ENCODE measurements at places on chromosomes 16 and 17.

- no peak for DNase-seq
Observed at GRCh38 chr17:7881276-7882054, 7.1 kb upstream of the CHD3 start.

DNA sequence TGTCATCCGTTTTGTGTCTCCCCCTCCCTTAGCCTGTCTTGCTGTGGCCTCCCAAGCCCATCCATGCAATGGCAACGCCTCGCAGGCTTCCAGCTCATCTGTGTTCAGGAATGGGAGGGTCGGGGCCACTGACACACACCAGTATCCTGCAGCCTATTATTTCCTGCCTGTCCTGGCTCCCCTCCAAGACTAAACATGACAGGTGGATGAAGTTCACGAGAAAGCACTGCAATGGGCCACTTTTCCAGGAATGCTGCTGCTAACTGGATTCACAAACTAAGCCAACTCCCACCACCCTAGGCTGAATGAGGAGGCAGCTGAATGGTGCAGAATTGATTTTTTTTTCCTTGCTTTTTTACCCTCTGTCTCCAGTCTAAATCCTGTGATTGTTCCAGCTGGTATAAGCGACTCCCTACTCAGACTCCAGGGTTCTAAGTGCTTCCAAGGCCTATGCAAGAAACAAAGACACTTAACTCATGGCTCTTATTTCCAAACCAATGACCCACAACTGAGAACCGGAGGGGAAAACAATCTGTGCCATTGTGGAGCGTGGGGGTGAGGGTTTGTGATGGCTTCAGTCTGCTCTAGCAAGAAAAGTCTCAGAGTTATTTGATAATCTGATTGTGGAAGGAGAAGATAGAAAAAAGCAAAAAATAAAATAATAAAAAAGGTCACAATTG is 23.3 kb downstream of the TMEM100 start:
- no peak for DNase-seq

GRCh38 chr16:84485255-84486010 is 19.0 kb downstream of the MEAK7 start:
- DNase-seq: no peak

- no peak for DNase-seq
Observed at GRCh38 chr17:57178839-57179238, 77.5 kb upstream of the MSI2 start.

- no peak for DNase-seq
Observed at GRCh38 chr17:79505199-79505598, 105.7 kb downstream of the RBFOX3 start.

DNA sequence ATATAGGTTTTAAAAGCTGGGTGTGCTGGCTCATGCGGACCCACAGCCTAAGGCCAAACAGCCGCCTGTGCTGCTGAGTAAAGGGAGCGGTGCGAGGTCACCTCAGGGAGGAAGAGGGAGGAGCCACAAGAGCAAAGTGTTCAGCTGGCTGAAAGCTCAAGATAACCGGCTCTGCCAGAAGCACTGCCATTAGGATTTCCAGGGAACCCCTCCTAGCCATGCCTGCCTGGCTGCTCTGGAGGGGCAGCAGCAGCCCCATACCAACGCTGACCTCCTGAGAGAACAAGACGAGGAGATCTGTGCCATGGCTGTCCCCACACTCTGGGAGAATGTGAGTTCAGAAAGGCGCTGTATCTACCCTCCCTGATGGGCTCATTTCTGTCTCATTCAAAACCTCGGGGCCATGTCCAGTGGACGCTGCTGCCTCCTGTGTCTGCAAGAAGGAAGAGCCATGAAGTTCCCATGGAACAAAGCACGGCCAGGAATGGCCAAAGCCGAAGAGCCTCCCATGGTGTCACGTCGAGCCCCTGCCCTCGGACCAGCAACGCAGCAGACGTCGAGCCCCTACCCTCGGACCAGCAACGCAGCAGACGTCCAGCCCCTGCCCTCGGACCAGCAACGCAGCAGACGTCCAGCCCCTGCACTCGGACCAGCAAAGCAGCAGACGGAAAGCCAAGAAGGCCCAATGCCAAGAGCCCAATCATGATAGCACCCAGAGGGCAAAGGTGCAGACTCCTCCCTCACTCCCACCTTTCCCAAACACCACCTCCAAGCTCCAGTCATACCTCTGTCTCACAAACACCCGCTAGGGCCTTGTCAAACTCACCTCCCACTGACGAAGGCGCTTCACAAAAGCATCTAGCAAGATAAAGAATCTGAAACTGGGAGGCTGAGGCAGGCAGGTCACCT is 107.0 kb downstream of the ANKRD11 start:
- DNase-seq: no peak

GRCh38 chr16:86322806-86323205 is 187.5 kb upstream of the FOXF1 start:
- DNase-seq: no peak

GRCh38 chr17:44345454-44346026 is 438 bp downstream of the GRN start:
- DNase-seq: peak; percentile 60

GRCh38 chr16:81678326-81679095 is 100.6 kb upstream of the PLCG2 start:
- DNase-seq: no peak

DNA sequence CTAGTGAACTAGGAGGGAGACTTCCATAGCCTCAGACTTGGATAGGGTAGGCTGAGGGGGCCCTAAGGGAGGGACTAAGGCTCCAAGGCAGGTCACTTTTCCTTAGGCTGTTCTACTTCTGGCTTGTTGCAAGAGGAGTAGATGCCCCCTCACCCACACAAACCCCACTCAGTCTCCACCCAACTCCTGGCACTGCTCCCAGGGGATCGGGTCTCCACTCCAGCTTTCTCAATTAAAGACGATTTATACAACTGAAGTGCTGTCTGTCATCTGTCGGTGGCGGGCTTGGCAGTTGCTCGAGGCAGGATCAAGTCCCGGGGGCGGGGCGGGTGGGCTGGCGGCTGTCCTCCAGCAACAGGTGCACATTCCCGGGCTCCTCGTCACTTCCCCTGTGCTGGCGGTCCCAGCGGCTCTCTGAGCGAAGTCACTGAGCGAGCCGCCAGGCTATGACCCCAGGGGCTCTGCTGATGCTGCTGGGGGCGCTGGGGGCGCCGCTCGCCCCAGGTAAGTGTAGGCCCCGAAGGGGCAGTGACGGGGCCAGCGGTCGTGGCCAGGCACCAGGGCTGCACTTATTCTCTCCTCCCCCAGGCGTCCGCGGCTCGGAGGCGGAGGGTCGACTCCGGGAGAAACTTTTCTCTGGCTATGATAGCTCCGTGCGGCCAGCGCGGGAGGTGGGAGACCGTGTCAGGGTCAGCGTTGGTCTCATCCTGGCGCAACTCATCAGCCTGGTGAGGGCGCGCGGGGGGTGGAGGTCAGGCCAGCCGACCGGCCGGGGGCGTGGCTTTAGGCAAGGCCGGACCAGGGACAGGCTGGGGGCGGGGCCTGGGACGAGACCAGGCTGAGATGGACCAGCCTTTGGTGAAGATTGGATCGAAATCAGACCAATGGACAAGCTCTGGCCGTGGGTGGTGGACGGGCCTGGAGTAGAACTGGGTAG is at the start of gene CHRNB1:
CHRNB1 (plus strand) TSS at position 380 of the 937 bp plus-strand sequence; CDS start at position 447, 67 bp downstream.
- no peak for DNase-seq

- no peak for DNase-seq
Observed at GRCh38 chr16:79613009-79613408, 12.5 kb upstream of the MAF start.

GRCh38 chr16:48609652-48610029 is 339 bp downstream of the N4BP1 start:
- no peak for DNase-seq

GRCh38 chr16:19744670-19745069 is 26.6 kb downstream of the IQCK start:
- DNase-seq: no peak

DNA sequence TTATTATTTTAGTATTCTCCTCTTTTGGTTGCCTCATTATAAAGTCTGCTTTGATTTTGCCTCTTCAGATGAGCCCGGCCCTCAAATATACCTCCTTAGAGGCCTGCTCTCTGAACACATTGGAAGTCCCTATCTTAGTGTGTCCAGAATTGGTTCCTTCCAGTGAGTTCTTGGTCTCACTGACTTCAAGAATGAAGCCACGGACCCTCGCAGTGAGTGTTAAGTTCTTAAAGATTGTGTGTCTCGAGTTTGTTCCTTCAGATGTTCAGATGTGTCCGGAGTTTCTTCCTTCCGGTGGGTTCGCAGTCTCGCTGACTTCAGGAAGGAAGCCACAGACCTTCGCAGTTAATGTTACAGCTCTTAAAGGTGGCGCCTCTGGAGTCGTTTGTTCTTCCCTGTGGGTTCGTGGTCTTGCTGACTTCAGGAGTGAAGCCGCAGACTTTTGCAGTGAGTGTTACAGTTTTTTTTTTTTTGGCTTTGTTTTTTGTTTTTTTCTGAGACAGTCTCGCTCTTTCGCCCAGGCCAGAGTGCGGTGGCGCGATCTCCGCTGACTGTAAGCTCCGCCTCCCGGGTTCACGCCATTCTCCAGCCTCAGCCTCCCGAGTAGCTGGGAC is 45.8 kb upstream of the NOS2 start:
- peak; percentile 53 for DNase-seq

GRCh38 chr16:75909746-75910145 is 183.5 kb upstream of the CPHXL start:
- no peak for DNase-seq

GRCh38 chr17:3007651-3008121 is 55.7 kb downstream of the OR1D5 start:
- DNase-seq: no peak

GRCh38 chr17:82367724-82368524 is 3.6 kb upstream of the UTS2R start:
- DNase-seq: no peak

DNA sequence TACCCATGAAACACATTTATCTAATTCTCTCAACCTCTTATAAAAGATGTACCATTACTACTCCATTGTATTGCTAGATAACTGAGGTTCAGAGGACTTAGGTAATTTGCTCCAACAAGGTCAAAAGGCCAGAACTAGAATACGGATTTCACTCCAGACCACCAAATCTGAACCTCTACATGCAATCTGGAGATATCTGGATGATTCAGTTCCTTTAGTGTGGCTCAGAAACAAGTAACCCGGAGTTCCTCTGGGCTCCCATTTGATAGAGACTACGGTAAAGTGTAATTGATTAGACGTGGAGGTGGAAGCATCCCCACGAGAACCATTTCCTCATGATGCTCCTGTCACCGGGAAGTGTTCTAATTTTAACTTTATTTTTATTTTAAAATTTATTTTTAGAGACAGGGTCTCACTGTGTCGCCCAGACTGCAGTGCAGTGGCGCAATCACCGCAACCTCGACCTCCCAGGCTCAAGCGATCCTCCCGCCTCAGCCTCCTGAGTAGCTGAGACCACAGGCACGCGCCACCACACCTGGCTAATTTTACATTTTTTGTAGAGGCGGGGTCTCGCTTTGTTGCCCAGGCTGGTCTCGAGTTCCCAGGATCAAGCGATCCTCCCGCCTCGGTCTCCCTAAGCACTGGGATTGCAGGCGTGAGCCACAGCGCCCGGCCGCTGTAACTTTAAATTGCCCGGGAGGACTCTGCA is 608 bp upstream of the COX10 start:
- no peak for DNase-seq

DNA sequence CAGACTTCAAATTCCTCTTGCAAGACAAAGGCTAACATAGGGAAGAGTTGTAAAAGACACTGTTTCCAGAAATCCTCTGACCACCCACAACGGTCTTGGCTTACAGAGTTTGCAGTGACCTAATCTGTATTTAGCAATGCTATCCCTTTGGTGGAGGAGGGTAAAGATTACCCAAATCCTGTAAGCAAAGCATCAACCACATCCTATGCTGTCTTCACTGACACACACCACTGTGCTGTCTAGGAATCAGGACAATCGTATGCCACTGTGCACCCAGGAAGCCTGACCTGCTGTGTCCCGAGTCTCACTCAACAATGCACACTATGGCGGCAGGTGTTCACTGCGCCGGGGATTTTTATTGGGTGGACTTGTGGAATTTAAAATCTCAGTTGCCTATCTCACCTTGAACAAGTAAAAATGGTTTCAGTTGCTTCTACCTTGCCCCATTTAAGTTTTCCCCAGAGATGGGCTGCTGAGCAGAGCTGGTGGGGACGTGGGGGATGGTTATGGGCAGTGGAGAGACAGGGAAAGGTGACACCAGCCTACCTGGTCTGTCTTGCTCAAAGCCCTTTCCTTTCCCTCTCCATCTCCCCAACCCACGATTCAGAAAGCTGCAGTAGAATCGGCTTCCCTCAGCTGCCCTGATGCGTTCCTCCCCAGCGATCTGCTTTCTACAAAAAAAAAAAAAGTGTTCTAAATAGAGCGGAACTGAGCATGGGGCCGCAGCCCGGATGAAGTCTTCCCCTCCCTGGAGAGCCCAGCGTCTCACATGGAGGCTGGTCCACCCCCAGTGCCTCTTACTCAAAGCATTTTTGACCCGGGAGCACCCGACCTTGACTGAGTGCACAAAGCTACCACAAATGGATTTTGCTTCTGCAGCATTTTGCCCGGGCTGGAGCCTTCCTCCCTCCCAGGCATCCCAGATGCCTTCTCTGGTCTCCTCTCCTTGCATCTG is 271.5 kb downstream of the SOX9 start:
- no peak for DNase-seq

- peak; percentile 39 for DNase-seq
Observed at GRCh38 chr16:68370581-68371275, 59.9 kb downstream of the PRMT7 start.

GRCh38 chr17:50739098-50739497 is 19.7 kb downstream of the LUC7L3 start:
- no peak for DNase-seq

DNA sequence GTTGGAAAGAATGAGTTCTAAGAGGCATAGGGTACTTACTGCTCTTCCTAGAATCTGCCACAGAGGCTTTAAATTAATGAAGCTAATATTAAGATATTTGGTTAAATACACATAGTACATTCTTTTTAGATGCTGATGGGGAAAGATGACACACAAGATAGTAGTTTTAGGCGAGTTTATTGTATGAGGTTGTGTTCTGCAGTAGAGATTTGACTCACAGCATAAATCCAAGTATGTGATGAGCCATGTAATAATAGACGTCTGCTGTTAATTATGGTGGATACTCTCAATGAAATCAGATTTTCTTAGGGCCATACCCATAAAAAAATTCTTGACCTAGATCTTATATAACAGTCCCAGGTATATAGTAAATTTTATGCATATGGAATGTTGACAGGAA is 8.0 kb downstream of the TNRC6C start:
- DNase-seq: no peak

DNA sequence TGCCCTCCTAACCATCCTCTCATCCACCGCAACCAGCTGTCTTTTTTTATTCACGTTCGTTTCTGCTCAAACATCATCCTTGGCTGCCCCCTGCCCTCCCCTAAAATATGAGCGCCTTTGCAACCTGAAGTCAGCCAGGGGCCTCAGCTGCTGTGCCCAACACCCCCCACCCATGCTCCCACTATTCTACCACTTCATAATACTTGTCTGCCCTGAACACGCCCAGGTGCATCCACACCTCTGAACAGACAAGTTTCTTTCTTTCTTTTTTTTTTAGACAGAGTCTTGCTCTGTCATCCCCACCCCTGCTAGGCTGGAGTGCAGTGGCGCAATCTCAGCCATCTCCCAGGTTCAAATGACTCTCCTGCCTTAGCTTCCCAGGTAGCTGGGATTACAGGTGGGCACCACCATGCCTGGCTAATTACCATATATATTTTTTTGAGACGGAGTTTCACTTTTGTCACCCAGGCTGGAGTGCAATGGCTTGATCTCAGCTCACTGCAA is 26.9 kb downstream of the CEP295NL start:
- DNase-seq: no peak
